HCT116 (cell line): ENCODE measurements at places on chromosomes 6 and 20. TPM values are rescaled to one million over a fixed set of nuclear protein-coding genes. Genes with fewer than 3 reads are reported as not detected.

DNA sequence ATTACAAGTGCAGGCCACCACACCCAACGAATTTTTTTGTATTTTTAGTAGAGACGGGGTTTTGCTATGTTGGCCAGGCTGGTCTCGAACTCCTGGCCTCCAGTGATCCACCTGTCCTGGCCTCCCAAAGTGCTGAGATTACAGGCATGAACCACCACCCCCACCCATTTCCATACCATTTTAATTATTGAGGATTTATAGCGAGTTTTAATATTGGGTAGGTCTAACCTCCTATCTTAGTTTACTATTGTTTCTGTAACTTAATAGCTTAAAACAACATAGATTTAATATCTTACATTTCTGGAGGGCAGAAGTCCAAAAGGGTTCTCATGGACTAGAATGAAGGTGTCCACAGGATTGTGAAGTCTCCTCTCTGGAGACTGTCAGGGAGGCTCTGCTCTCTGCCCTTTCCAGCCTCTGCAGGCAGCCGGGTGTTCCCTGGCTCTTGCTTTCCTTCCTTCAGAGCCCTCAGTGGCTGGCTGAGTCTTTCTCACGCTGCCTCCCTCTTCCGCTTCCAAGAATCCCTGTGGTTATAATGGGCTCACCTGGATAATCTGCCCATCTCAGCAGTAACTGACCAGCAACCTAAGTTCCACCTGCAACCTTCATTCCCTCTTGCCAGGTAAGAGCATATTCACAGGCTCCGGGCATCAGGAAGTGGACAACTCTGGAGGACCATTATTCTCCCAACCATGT lies 18.6 kb upstream of the BCAS4 start:
- no peak for DNase-seq

GRCh38 chr6:116217069-116217468 lies 36.8 kb downstream of the TSPYL4 start:
- DNase-seq, result peak; percentile 24

DNA sequence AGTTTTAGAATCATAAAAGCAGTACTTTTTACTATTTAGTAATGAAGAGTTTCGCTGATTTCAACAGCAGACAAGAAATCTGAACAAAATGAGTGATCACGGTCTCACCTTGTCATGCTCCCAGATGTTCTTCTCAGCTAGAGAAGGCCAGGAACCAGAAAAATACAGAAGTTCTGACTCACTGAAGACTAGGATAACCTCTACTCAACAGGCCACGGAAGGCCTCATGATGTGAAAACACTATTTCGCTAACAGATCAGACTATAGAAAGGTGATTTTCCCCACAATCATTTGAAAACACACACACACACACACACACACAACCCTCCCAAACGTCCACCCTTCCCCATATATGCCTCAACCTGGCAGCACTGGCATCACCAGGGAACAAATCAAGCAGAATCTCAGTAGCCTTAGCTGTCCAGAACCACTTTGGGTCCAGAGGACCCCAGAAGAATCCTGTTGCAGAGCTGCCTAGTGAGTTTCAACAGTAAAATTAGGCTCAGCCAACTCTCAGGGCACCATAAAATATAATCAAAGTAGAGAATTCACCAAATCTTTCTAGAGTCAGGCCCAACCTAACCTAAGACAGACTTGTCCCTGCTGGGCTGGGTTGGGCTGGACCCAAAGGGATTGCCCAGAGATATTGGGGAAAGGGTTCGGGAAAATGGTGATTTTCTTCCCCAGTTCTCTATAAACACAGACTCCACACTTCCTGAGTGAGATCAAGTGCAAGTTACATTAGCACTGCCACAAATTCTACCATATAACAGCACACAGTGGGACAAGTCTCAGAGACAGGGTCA lies 7.9 kb downstream of the EXOC2 start:
- DNase-seq, result no peak

GRCh38 chr6:3308106-3308505 lies 49.4 kb downstream of the PSMG4 start:
- DNase-seq, result no peak

- no peak for DNase-seq
Measured at GRCh38 chr6:108359901-108360882, 65.3 kb downstream of the AFG1L start.

- no peak for DNase-seq
Measured at GRCh38 chr20:59972037-59972801, 14.0 kb downstream of the CDH26 start.

- DNase-seq, result no peak
Measured at GRCh38 chr6:20286968-20287565, 74.8 kb upstream of the MBOAT1 start.

- DNase-seq, result no peak
Measured at GRCh38 chr20:8777911-8778310, 291.0 kb upstream of the PLCB4 start.

DNA sequence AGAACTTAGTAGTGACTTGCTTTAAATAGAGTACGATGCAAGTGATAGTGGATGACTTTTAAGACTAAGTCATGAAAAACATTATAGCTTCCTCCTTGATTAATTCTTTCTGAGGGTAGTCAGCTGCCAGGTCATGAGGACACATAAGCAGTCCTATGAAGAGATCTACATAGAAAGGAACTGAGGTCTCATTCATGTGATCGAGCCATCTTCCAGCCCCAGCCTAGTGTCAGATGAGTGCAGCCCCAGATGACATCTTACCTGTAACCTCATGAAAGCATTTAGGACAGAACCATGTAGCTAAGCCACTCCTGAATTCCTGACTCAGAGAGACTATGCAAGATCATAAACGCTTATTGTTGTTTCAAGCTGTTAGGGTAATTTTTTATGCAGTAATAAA lies 67.7 kb downstream of the AK9 start:
- no peak for DNase-seq

GRCh38 chr6:157235600-157236039 lies 87.7 kb downstream of the TMEM242 start:
- no peak for DNase-seq

- DNase-seq, result no peak
Measured at GRCh38 chr6:50714487-50715379, 1.4 kb downstream of the TFAP2D start.

The ULBP1 gene
- total RNA-seq, result 12.4 TPM

The TCP11 gene
- not detected for total RNA-seq

DNA sequence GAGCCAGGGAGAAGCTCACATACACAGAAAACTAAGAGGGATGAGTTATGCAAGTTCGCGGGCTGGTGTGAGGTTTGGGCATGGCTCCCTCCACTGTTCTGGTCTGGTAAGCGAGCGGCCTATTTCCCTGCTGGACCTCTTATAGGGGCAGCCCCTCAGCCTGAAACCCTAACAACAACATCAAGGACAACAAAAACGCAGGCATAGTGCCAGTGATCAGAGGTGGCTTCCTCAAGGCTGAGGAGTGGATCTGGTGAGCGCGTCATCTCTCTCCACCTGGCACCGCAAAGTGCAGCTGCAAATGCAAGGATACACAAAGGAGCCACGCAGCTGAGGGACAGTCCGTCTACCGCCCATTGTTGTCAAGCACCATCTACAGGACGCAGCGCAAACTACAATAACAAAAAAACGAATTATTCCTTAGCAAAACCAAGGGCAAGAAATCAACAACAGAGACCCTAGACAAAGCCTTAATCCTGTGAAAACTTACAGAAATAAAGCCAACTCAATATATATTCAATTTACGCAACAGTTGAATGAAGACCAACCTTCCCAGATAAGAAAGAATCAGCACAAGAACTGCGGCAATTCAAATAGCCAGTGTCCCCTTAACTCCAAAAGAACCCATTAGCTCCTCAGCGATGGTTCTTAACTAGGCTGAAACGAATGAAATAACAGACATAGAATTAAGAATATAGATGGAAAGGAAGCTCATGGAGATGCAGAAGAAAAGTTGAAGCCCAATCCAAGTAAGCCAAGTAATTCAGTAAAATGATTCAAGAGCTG lies 9.2 kb upstream of the DEFB110 start:
- DNase-seq, result peak; percentile 46

GRCh38 chr6:27582928-27583725 lies 110.2 kb upstream of the ZNF184 start:
- no peak for DNase-seq

The GPSM3 gene
- 1.2 TPM for total RNA-seq

The OR2B6 gene
- total RNA-seq, result 0.25 TPM

GRCh38 chr6:41637194-41638001 lies 870 bp upstream of the MDFI start:
- no peak for DNase-seq

GRCh38 chr6:95248499-95248898 lies 328.8 kb upstream of the MANEA start:
- no peak for DNase-seq

GRCh38 chr20:34951252-34951651 lies 4.4 kb downstream of the GSS start:
- no peak for DNase-seq

DNA sequence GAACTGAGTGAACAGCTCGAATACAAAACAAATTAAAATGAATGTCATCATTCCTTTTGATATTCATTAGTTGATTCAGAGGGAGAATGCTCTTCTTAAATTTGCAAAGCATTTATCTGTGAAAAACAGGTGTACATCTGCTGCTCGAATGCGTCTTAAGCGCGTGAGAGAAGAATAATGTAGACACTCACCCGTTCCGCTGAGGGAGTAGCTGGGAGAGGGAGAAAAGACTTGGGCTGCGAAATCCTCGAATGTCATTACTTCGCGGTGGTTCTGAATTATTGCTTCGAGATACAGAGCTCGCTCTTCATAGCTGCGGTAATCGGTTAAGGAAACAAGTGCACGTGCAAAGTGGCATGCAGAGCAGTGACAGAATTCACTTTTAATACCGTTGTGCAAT lies 43.9 kb downstream of the INSM1 start:
- DNase-seq, result no peak

DNA sequence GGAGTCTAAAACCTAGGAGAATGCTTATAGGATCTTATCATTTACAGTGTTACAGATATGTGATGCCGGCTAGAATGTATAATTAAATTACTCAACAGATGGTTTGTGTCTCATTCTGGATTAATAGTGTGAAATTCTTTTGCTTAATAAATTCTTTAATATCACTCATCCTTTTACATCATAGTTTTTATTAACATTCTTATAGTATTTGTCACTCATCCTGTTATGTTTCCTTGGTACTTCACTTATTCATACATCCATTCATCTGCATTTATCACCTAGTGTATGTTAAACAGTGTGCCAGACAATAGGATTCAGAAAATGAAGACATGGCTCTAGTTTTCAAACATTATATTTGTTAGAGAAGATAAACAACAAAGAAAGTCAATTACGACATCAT lies 468.7 kb downstream of the FRK start:
- no peak for DNase-seq

The RAET1E gene
- 3.9 TPM for total RNA-seq

The LBP gene
- 0.15 TPM for total RNA-seq

DNA sequence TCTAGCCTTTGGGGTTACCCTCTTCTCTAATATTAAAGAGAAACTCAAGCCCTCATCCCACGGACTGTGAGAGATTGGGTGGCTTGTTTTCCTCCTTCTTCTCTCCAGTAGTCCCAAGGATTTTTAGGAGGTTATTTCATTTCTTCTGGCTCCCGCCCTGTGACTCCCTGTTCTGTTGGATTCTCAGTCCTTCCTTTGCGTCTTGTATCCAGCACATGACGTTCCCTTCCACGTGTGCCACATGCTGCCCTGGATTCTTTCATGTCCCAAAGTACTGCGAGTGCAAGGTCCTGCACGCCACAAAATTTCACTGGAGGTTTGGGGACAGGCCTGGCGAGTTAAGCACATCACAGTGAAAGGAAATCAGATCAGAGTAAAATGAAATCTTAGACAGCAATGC lies 213.4 kb downstream of the PACRG start:
- no peak for DNase-seq

- DNase-seq, result no peak
Measured at GRCh38 chr6:227074-227782, 65.1 kb upstream of the DUSP22 start.

The FAM184A gene
- total RNA-seq, result 2.4 TPM

DNA sequence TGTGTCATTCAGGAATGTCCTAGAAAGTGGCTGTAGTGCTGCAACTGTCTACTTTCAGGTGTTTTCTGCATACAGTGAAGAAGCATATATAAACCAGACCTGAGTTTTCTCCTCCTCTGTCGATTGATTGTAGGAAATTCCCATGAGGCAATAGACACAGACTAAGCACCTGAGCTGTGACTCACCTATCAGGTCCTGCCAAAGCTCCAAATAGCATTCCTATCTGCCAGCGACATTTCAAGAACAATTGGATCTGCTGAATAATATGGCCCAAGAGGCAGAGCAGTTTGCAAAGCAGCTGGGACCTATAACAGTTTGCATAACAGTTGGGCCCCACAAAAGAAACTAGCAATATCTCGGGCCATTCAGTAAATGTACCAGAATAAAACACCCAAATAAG lies 360.4 kb downstream of the HAO1 start:
- no peak for DNase-seq

DNA sequence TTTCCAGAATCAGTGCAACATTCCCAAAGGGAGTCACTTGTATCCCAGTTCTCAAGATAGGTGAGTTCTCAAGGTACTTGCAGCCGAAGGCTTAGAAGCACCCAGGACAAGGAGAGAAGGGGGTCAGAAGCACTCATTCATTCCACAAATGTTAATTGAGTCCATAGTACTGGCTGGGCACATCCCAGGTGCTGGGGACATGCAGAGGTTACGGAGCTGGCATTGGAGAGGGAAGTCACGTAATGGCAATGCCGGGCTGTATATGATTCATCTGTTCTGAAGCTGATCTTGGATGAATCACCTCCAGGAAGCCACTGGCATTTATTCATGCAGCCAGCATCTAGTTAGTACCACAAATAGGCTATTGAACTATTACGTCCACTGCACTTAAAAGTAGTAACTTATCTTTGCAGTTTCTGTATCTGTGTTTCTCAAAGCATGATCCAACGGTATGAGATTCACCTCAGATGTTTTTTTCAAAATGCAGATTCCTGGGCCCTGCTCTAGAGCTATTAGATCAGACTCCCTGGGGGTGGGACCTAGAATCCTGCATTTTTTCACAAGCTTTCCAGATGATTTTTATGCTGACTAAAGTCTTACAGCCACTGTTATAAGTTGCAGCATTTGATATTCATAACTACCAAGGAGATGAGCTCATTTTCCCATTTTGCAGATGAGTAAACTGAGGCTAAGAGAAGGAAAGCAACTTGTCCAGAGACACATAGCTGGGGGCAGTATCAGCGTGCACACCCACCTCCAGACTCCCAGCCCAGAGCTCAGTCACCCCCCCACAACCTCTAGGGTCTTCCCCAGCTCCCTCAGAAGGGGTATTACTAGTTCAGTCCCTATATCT lies 44.1 kb upstream of the ID1 start:
- peak; percentile 91 for DNase-seq

DNA sequence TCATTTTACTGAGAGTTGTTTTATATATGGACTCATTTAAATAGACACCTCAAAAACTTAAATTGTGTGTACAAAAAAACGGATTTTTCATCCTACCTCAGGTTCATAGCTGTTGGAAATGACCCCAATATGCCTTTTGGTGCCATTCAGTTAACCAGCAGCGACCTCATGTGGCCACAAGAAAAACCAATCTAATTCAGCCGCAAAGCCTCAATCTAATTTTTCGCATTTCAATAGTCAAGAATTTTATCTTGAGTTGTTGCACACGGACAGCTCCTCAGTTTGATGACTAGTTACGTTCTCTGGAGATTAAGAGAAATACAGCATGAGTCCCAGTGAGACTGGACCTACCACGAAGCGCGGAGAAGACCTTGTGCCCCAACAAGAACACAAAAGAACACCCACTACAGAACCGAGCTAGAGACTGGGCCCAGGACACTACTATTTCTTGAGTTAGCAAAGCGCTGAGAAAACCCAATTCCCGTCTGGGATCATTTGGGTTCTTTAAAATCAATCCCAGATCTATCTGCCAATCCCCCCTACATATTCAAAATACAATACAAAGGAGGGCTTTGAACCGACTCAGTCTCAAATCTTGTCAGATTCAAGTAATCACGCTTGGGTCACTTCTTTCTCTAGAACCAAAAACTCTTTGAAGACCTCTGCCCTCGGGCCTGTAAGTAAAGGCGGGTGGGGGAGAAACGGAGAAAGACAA lies 1.1 kb downstream of the TCP11 start:
- peak; percentile 50 for DNase-seq
